ENCODE measurements at places on chromosomes 16 and 17. TPM values are rescaled to one million over a fixed set of nuclear protein-coding genes. Genes with fewer than 3 reads are reported as not detected.

DNA sequence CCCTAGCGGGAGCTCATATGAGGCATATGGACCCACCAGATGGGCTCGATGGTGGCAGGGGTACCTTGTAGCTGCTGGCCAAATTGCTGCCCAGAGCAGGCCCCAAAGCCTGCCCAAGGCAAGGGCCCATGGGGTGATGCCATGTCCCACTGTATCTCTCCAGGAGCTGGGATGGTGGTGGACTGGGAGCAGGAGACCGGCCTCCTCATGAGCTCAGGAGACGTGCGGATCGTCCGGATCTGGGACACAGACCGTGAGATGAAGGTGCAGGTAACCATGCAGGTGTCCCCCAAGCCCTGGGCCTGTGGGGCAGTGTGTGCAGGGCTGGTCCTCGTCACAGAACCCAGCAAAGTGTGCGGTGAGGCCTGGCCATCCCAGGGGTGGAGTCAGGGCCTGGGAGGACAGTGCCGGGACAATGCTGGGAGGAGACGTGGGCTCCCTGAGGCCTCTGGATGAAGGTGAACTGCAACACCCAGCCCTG, 34.1 kb upstream of the CHMP6 start:
- H3K27me3 ChIP-seq: no peaks in the 10 kb centered on the region
- DNase-seq: no peak
- no peaks in the 10 kb centered on the region for H3K4me1 ChIP-seq
- H3K4me3 ChIP-seq: no peak overlapping the region
- no peaks in the 10 kb centered on the region for H3K36me3 ChIP-seq

DNA sequence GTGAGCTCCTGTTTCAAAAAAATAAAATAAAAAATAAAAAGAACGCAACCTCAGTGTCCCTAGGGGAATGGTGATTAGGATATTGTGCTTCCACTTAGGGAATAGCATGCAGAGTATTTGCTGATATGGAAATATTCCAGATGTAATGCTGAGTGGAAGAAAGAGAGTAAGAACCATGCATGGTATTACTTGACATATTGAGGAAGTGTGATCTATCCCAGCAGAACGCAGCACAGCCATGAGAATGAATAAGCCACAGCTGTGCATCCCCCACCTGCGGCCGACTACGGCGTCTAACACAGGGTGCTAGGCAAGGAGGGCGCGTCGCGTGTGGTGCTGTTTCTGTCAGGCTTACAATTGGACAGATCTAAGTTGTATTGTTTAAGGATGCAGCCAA, 49.5 kb downstream of the FOXK2 start:
- no peaks in the 10 kb centered on the region for H3K27me3 ChIP-seq
- H3K36me3 ChIP-seq: peaks cover 3% of the 10 kb centered on the region
- peaks cover 2% of the 10 kb centered on the region for H3K4me1 ChIP-seq
- H3K27ac ChIP-seq: peak overlapping the region; percentile 53

Gene CRYM
- not detected for total RNA-seq

DNA sequence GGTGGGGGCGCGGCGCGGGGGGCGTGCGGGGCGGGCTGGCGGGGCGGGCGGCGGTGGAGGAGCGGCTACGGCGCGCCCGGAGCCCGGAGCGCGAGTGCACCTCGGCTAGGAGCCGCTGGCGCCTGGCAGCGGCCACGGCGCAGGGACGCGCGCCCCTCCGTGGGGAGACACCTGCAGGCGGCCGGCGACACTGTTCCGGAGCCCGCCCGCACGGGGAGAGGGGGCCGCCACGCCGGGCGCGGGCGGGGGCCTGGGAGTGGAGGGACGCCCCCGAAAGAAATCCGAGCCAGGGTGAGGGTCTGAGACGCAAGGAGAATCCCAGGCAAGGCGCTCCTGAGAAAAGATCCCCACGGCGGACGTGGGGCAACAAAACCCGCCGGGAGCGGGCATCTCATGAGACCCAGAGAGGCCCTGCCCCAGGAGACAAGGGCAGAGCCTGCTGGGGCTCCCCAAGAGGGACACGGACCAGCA, at the start of gene GSG1L:
TSS of gene GSG1L (minus strand) at position 124 of the 471 bp plus-strand sequence. CDS start 290 bp downstream, outside the sequence.
- H3K4me3 ChIP-seq: peak within 1 kb of the TSS; percentile 21
- DNase-seq: no peak
- no peaks in the 10 kb centered on the region for H3K36me3 ChIP-seq
- H3K27ac ChIP-seq: no peak within 1 kb of the TSS
- peaks cover 56% of the 10 kb centered on the region for H3K27me3 ChIP-seq

- H3K27me3 ChIP-seq: peaks cover 49% of the 10 kb centered on the region
- no peak overlapping the region for H3K27ac ChIP-seq
- no peak overlapping the region for H3K4me3 ChIP-seq
- peaks cover 3% of the 10 kb centered on the region for H3K36me3 ChIP-seq
- H3K4me1 ChIP-seq: no peaks in the 10 kb centered on the region
- DNase-seq: no peak
These were observed 266.7 kb upstream of the FOXF1 start for GRCh38 chr16:86243571-86244154.

Gene KRTAP9-2
- not detected for total RNA-seq

GRCh38 chr17:64158406-64158805, 28.5 kb upstream of the ERN1 start:
- peaks cover 7% of the 10 kb centered on the region for H3K4me1 ChIP-seq
- no peak for DNase-seq
- H3K27me3 ChIP-seq: no peaks in the 10 kb centered on the region

DNA sequence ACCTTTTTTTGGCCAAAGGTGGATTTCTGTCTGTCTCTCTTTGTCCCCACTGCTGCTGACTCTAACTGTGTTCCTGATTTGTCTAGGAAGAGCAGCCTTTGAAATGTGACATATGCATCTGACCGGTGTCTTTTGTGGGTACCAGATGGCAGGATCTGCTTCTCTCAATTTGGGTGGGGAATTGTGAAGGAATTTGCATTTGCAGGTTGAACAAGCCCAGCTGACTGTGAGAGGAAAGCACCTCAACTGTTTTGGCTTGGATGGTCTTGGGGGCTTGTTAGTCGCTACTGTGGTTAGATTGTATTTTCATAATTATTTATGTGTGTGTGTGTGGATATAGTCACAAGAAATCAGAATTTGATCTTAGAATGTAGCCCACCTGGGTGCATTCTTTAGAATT, 37.7 kb upstream of the LCMT1 start:
- H3K4me1 ChIP-seq: no peaks in the 10 kb centered on the region
- no peak overlapping the region for H3K4me3 ChIP-seq
- no peak for DNase-seq
- H3K27ac ChIP-seq: no peak overlapping the region
- H3K27me3 ChIP-seq: no peaks in the 10 kb centered on the region

- DNase-seq: no peak
- peaks cover 18% of the 10 kb centered on the region for H3K27me3 ChIP-seq
- H3K36me3 ChIP-seq: peaks cover 3% of the 10 kb centered on the region
- H3K4me1 ChIP-seq: no peaks in the 10 kb centered on the region
- no peak overlapping the region for H3K27ac ChIP-seq
- no peak overlapping the region for H3K4me3 ChIP-seq
These were observed 56.3 kb upstream of the SMIM36 start for GRCh38 chr17:55567240-55568214.
